ENCODE measurements at places on chromosomes 4 and X.

DNA sequence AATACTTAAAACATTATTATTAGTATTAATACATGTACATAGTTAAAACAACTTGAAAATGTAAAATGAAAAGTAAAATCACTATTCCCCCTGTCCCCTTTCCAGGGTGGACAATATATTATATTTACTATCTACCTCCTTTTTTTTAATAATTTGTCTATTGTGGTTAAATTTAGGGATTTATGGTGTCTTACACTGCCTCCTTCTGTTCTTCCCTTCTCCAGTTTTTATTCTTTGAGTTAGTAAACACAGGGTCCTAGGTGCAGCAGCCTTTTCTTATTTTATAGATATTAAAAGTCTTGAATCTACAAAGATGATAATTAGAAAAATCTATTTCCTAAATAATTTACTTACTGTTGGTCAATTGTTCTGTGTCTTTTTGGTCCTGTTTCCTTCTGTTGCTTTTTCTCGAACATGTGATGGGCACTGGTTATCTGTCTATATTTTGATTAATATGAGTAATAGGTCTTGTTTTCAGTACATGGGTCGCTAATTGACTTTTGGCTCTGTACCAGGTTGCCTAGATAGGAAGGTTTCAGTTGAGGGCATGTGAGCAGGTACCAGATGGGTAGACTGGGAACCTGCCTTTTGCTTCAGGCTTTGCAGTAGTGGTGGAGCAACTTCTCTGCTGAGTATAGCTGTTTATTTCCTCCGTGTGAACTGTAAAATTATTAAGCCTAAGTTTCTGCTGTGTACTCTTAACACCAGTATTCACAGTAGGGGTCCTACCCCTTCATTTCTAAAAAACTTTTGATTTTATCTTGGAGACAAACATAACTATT, 1.1 kb downstream of the NUDT9 start:
- peak; percentile 19 for DNase-seq

- peak; percentile 75 for DNase-seq
These were observed 148.8 kb upstream of the MID1 start for GRCh38 chrX:10769195-10769594.

- DNase-seq = peak; percentile 24
These were observed 237.8 kb upstream of the ARSJ start for GRCh38 chr4:114217150-114217817.

DNA sequence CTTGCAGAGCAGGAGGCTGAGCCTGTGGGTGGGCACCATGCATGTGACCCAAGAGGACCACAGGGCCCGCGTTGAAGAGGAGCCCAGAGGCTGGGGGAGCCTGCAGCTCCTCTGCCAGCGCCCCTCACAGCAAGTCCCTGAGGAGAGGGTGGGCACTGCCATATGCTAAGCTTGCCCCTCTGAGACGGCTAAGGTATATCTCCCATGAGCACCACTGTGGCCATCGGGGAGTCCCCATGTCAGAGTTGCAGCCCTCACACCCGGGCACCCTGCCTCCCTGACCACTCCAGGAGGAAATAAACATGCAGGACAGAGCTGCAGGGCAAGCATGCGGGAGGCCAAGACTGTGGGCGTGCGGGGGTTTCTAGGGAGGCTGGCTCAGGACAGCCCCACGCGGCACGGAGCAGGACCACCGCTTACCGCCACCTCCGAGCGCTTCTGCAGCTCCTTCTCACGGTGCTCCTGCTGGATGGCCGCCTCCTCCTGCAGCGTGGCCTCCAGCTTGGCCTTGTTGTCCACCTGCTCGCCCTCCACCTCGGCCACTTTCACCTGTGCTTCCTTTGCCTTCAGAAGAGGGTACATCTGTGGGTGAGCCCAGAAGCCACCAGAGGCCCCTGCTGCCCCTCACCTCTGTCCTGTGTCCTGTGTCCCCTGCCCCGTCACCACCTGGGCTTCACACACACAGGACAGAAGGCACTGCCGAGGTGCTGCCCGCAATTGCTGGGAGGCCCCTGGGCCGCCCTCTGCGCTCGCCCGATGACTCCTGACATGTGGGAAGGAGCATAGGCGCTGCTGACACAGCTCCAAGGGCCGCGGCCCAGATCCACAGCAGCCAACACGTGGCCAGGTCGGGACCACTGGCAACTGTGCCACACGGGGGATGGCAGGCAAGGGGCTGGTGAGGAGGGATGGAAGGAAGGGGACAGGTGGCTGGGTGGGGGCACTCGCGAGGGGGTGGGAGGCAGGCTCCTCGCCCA, 29.8 kb downstream of the FGFR3 start:
- no peak for DNase-seq

- DNase-seq = no peak
These were observed 9.2 kb downstream of the GUCY1A1 start for GRCh38 chr4:155675709-155676429.

Measured in NCI-H1092 treated with DMSO at 0.1 percent for 48 hours (cell line).